RPMI7951 (cell line): ENCODE measurements at places on chromosomes 3 and 15. TPM values are rescaled to one million over a fixed set of nuclear protein-coding genes. Genes with fewer than 3 reads are reported as not detected.
A peak's percentile ranks its signal among the peaks of the same experiment; 100 is the strongest.

DNA sequence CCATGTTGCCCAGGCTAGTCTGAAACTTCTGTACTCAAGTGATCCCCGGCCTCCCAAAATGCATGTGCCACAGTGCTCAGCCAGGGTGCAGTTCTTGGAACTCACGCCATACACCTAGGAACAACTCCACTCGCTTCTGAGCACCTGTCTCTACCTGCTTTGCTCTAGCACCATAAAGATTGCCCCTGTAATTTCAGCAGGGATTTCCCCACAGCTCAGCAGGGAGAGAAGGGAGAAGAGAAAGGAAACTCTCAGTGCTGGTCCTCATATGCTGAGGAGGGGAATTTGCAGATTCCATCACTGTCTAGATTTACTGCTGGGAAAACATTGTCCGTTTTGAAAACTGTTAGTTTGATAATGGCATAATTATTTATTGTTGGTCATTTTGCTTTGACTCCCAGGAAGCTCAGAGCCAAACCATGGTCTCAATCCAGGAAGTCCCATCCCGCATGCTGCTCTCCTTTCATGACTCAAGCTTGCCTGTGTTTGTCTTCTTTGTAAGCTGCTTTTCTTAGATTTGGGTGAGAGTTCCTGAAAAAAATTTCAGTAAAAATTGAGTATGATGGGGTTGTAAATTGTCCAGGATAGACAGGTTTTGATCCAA is 24.2 kb downstream of the TRIM71 start:
- no peak for DNase-seq

Gene CACNA1D
- total RNA-seq: 0.12 TPM in 1 of 2 replicates, not detected in the other

DNA sequence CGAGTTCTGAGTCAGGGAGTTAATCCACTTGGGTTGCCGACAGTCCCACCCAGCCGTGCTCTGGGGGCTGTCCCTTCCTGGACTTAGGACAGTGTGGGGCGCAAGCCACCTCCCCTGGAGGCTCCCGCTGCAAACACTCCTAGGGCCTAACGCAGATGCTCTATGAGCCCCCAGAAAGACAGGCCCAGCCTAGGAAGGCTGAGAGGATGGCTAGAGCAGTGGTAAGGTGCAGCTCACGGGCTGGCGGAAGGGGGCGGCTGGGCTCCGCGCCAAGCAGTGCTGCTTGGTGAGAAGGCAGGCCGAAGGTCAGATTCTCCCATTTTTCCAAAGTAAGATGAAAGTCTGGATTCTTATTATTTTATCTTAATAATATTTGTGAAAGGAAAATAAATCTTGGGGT is 84.6 kb upstream of the ALDH1L1 start:
- no peak for DNase-seq

GRCh38 chr3:21888656-21889055 is 137.6 kb upstream of the ZNF385D start:
- no peak for DNase-seq

- no peak for DNase-seq
These were observed 118.1 kb downstream of the EDEM1 start for GRCh38 chr3:5305684-5305989.

- no peak for DNase-seq
These were observed 20.2 kb downstream of the RNF13 start for GRCh38 chr3:149833241-149833640.

DNA sequence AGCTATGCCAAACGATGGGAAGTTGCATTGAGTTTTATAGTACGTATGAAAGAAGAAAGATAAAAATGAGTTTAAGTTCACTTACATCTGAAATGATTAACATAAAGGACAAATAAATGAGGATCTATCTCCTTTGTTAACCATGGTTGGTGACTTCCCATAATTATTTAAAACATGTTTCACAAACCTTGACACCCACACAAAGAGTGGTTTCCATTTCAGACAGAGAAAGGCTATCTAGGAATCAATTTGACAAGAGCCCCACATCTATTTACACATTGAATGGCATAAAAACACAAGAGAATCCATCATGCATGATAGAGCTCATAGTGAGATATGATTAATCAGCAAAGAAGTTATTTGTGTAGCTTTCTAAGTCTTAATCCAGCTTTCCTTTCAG is 14.2 kb upstream of the MTMR10 start:
- DNase-seq: no peak

DNA sequence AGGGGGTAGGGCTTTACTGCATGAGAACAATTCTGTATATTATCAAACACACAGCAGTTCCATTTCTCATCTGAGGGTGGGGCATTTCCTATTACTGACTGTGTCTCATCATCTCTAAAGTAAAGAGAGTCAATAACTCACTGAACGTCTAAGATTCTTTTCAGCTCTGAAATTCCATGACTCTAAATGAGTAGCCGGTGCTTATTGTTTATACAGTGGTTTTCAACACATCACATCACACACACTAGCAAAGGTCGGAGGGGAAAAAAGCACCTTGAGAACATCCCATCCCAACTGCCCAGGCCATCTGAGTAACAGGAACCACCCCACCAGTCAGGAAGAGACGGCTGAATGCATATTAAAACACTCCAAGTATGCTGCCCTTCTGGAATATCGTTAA is 196.0 kb downstream of the SUCLG2 start:
- no peak for DNase-seq

DNA sequence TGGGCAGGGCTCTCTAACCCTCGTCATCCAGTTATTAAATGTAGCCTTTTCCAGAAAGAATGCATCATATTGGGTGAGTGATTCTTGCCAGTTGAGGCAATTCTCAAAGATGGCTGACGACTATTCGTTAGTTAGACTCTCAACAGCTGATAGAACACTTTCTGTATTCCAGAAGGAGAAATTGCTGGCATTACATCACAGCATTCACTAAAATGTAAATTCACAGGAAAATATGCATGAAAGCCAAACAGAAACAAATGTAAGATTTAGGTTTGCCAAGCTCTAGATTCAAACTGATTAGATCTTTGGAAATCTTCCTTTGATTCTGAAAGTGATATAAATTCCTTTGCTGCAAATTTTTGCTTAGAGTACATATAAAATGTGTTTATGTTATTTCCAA is 1501.0 kb downstream of the SI start:
- no peak for DNase-seq

GRCh38 chr3:150365132-150365604 is 42.9 kb upstream of the TSC22D2 start:
- DNase-seq: peak; percentile 96

DNA sequence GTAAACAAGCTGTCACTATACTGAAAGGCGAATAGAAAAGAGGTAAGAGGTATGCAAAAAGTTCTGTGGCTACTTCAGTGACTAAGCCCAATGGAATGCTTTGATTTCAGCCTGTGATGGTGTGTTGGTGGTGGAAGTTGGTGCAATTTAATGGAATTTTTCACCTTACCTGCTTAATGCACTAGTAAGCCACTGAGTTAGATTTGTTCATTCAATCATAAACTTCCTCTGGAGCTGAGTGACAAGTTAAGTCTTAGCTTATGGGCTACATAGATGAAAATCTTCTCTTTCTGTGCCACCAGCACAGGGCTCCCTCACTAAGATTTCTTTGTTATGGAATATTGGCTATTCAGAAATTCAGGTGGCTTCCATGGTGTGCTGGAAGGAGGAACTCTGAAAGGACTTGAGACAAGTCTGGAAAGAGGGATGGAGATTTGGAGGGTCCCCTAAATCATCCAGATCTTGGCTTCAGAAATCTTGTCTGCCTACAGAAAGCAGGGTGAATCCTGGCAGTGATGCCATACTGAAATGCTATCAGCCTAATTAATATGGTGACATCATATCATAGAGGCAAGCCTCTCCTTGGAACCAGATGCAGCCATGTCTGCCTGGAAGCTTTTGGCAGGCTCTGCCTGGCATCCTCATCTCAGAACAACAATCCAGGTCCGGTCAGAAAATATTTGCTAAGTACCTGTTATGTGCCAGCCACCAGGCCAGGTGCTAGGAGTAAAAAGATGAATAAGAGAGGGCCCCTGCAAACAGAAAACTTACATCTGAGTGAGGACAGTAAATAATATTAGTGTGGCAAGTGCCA is 8.1 kb upstream of the GAP43 start:
- DNase-seq: peak; percentile 52

DNA sequence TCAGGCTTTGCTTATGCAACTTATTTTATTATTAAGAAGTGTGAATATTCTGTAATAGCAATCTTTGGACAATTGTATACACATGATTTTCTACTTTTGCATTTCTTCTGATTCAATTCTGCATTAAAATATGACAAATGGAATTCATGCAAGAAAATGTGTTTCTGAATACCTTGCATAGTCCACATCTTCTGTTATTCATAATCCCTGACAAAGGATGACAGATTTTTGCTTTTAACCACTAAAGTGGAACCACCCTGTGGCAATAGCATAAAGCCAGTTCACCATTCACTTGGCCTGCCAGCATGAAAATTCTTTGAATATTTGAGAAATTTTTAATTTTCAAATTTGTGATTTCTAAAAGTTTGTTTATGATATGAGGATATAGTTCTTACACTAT is 397.0 kb downstream of the ROBO2 start:
- DNase-seq: no peak

DNA sequence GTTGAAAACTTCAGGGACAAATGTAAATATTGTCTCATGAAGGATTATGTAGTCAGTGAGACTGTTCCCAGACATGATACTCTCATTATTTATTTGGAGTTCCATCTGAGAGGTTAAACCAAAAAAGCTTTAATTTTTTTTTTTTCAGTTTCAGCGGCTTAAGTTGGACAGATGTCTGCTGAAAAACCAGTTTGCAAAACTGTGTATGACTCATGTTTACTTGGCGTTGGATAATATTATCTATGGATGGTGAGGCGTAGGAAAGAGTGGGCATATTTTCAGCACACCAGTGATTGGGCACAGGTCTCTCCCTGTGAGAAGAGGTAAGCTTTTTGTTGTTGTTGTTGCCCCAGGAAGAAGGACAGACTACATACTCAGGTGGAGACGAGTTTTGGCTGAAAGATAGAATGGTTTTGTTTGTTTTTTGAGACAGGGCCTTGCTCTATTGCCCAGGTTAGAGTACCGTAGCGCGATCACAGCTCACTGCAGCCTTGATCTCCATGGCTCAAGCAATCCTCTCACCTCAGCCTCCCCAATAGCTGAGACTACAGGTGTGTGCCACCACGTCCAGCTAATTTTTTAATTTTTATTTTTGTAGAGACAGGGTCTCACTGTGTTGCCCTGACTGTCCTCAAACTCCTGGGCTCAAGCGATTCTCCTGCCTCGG is 16.4 kb upstream of the ANXA2 start:
- peak; percentile 68 for DNase-seq

Gene IFT122
- total RNA-seq: 17.9 and 20.5 TPM in 2 replicates
